ENCODE measurements at places on chromosomes 7 and 10.
A peak's percentile ranks its signal among the peaks of the same experiment; 100 is the strongest.

GRCh38 chr7:7704867-7705266 is 13.5 kb downstream of the RPA3 start:
- DNase-seq, result no peak

- DNase-seq, result no peak
These were observed 136.6 kb downstream of the AHR start for GRCh38 chr7:17434841-17435692.

DNA sequence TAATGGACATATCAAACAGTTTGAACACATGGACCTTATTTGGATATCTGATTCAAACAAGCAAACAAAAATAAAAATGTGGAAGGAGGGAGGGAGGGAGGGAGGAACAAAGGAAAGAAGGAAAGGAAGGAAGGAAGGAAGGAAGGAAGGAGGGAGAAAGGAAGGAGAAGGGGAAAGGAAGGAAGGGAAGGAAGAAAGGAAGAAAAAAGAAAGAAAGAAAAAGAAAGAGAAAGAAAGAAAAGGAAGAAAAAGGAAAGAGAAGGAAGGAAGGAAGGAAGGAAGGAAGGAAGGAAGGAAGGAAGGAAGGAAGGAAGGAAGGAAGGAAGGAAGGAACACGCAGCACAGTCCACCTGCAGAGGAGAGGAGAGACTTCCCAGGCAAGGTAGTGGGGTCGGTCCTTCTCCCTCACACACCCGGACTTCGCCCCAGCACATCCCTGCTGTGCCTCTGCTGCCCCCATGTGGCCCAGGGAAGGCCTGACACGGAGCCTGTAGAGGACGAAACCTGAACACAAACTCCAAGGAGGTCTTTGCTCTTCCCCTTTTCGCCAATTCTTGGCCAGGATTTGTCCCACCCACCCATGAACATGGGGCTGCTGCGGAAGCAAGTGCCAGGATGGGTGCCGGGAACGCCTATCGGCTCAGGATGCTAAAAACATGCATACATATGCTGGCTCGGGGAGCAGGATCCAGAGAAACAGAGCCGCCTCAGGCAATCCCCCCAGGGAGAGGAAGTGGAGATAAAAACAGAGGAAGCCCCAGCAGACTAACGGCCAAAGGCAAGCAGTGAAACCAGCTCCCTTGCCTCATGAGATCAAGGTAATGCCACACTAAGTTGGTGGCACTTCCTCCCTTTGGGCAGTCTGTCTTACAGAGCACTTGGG is 52.3 kb upstream of the DGKI start:
- DNase-seq, result peak; percentile 92

DNA sequence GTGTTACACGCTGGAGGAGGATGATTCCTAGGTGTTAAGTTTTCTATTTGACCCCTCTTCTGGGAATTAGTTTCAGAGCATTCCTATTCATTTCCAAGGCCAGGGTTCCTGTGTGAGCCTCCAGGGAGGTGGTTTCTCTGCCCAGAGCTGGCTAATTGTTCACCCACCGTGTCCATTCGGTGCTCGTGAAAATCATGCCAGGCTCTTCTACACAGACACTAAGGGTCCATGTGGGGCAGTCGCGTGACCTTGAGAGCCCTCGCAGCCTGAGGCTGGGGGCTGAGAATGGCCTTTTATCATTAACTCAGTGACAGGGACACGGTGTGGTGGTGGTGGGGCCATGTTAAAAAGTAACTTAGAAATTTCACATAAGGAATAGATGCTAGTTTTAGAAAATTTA is 83.7 kb downstream of the EMX2 start:
- DNase-seq, result no peak

DNA sequence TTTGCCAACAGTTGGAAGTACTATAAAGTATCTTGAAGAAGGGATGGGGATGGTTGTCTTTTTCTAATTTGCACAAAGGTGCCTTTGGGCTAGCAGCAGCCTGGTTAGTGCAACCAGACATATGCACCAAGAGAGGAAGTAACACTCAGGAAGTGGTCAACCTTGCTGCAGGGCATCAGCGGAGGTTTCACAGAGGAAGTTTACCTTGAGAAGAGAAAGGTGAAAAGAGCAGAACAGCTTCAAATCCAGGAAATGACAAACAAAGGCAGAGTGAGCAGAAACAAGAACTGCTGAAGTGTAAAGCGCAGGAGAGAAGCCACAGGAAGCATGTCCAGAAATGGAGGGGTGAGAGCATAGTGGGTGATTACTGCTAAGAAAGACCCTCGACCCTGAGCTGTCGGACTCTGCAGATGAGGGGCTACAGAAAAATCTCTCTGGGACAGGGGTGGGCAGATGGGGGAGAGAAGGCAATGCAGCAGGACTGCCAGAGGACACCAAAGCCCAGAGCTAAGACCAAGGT is 66.9 kb downstream of the STK17A start:
- DNase-seq, result peak; percentile 87

GRCh38 chr7:20219446-20220292 is 2.5 kb upstream of the MACC1 start:
- DNase-seq, result peak; percentile 100

GRCh38 chr7:12945901-12946300 is 258.5 kb downstream of the ARL4A start:
- DNase-seq, result no peak

DNA sequence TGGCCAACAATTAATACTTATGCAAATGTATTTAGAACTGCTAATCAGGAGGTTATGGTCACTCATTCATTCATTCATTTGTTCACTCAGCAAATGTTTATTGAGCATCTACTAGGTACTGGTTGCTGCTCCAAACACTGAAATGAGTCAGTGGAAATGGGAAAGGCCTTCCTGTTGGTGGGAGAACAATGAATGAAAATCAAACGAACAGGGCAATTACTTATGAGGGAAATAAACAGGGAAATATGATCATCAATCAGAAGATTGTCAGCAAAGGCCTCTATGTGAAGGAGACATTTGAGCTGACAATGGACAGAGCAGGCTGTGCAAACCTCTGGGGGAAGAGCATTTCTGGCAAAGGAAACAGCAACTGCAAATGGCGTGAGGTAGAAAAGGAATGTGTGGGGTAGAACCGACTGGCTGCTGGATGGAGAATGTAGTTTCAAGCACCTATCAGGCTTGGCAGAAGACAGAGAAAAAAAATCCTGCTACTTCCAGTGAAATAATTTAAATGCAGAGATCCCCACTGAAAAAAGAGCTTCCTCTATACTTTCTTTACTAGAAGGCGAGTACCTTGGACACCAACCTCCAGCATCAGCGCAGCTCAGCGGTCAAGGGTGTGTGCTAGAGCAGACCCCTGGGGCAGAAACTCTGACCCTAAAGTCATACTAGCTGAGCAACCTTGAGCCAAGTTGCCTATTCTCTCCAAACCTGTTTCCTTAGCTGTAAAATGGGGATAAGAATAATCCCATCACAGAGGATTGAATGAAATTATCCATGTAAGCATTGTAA is 108.8 kb upstream of the EEPD1 start:
- no peak for DNase-seq

GRCh38 chr10:97466755-97467154 is 20.8 kb downstream of the ZDHHC16 start:
- no peak for DNase-seq

DNA sequence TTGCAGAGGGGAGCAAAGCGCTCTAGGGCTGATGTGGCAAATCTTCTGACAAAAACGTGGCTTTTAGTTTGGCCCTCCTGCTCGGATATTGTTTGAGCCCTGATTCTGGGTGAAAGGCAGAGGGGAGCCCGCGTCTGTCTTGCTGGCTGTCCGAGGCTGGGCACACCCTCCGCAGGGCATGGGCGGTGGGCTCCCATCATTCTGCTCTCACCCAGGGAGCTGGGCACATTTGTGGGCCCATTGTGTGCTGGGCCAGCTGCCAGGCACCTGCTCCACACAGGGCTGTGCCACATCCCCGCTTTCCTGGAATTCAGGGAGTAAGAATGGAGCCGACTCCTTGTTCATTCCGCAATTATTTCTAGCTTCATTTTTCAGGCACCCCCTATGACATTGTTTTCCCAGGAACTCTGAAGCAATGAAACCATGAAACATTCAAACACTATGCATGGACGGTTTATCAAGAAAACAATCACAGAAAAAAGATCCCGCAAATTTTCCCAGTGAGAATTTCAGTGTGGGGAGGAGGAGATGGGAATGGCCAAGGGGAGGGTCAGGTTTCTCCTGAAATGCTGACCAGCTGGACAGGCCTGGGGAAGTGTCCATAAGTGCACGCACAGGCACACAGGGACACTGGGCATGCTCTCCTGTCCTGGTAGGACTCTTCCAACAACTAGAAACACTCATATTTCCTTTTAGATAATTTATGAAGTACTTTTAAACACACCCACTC is 341.1 kb downstream of the CXCL12 start:
- DNase-seq, result no peak

DNA sequence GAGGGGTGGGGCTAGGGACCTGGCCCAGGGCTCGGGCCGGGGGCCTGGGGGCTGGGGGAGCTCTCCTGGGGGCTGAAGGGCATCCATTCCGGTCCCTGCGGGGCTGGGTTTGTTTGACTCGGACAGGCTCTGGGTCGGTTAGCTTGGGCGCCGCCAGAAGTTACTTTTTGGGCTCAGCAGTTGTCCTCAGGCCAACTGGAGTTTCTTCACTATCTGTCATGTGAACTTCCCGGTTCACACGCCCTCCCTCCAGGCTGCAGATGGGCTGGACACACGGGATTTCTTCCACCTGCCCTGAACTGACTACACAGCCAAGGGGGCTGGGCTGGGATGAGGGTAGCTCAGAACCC is 3.8 kb downstream of the SLC4A2 start:
- DNase-seq, result no peak

- DNase-seq, result no peak
These were observed 254.5 kb downstream of the SORCS3 start for GRCh38 chr10:104895541-104895940.

- no peak for DNase-seq
These were observed 184.8 kb upstream of the PDE1C start for GRCh38 chr7:32255036-32255435.

GRCh38 chr10:75632805-75633462 is 201.5 kb downstream of the LRMDA start:
- peak; percentile 85 for DNase-seq

GRCh38 chr7:129779602-129780256 is 168.2 kb downstream of the NRF1 start:
- DNase-seq, result no peak

DNA sequence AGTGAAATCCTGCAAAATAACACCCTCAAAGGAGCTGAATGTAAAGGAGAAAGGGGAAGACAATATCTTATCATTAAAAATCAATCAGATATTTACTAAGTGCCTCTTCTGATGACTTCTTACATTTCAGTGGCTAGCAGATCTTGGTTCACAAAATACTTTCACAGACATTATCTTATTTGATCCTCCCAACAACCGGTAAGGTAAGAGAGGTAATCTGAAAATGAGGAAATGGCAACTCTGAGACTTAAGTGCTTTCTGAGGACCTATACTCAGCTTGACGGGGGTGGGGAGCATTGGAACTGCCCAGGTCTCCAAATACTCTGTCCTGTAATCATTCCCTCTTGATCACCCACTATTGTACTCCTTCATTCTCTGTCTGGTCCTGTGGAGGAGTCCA is 144.6 kb upstream of the MKLN1 start:
- no peak for DNase-seq

DNA sequence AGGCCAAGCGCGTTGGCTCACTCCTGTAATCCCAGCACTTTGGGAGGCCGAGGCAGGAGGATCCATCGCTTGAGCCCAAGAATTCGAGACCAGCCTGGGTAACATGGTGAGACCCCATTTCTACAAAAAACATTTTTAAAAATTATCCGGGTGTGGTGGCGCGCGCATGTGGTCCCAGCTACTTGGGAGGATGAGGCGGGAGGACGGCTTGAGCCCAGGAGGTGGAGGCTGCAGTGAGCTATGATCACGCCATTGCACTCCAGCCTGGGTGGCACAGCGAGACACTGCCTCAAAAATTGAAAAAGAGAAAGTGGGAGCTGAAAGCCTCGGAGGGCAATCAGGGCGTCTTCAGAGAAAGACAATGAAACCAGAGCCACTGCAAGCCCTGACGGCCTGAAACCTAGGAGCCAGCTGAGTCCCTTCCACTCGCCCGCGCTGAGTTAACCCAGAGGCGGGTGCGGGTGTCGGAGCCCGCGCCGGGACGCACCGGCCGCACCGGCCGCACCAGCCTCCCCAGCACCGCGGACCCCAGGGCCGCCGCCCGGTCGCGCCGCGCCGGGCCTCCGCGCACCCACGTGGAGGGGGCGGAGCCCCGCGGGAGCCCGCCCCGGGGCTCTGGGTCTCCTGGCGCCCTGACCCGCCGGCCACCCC is 22.4 kb downstream of the ZFAND2A start:
- DNase-seq, result no peak

GRCh38 chr10:96269438-96270300 is 1.7 kb downstream of the BLNK start:
- no peak for DNase-seq

- DNase-seq, result no peak
These were observed 495.8 kb downstream of the PARD3 start for GRCh38 chr10:34319197-34319846.

GRCh38 chr10:10665750-10666149 is 351.9 kb upstream of the CELF2 start:
- no peak for DNase-seq

DNA sequence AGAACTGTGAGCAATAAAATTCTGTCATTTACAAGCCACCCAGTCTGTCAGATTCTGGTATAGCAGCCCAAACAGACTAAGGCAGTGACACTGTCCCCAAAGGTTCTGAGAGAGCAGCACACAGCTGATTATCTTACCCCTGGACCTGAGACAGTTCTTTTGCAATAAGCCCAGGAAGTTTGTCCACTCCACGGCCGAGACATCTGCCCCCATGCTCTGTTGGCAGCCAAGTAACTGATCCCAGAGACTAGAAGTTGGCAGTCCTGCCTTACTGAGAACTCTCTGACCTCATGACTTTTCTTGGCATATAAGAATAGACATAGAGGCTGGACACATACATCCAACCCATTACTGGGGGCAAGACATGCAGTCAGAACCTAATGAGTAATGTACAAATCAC is 243.0 kb upstream of the GRB10 start:
- no peak for DNase-seq

GRCh38 chr10:108808228-108808627 is 1115.1 kb downstream of the XPNPEP1 start:
- no peak for DNase-seq

DNA sequence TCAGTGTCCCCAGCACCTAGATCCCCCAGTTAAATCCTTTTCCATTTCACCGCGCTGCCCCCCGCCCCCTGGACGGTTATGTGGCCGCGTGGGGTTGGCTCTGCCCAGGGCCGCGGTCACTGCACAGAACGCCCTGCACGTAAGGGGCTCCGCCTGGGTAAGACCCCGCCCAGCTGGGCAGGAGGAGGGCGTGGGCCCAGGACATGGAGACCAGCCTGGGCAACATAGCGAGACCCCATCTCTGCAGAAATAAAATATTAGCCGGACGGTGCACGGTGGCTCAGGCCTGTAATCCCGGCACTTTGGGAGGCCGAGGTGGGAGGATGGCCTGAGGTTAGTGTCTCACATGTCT is 650 bp upstream of the ZFAND2A start:
- DNase-seq, result no peak
